ENCODE measurements at places on chromosomes 4 and X. TPM values are rescaled to one million over a fixed set of nuclear protein-coding genes. Genes with fewer than 3 reads are reported as not detected.

DNA sequence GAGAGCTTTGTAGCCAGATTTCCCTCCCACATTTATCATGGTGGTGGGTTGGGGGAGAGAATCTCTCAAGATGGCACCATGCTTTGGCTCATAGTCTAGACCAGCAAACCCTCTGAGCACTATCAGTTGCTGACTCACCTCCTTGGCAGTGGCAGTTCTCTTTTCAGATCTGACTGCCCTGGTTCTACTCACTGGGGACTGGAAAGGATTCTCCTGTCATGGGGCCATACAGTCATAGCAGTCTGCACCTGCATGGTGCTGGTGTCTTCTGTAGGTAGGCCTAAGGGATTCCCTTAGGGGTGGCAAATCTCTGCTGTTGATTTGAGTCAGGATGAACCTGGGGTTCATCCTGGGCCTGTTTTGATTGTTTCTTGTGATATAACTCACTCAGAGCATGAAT is 2.6 kb downstream of the TEX13B start:
- DNase-seq, result no peak

Gene CD40LG
- not detected for total RNA-seq

Gene DOCK11
- total RNA-seq, result 0.20 TPM

DNA sequence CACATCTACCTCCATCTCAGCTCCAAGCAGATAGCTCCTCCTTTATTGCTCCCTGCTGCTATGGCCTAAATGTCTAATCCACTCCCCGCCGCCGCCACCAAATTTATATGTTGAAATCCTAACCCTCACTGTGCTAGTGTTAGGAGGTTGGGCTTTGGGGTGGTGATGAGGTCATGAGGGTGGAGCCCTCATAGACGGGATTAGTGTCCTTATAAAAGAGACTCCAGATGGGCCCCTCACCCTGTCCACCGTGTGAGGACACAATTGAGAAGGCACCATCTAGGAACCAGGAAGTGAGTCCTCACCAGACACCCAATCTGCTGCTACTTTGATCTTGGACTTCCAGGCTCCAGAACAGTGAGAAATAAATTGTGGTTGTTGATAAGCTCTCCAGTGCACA is 13.6 kb upstream of the TBC1D14 start:
- DNase-seq, result no peak

Gene WDR17
- under 0.01 TPM for total RNA-seq

DNA sequence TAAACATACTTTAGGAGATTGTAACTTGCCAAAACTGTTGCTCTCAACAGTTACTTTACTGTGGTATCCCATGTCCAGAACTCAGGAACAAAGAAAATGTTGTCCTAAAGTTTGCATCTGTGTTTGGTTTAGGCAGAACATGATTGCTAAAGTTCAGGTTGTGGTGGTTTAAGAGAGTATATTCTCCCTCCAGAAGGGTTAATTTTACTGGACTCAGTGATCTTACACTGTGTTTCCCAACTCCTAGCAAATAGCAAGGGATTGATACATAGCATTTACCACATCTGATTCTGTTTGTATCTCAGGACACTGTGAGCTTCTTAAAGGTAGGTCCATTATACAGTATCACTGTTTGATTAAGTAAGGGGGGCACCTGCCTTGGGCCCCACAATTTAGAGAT is 13.3 kb upstream of the DCK start:
- DNase-seq, result no peak

Gene TMSB15A
- 1.1 TPM for total RNA-seq

DNA sequence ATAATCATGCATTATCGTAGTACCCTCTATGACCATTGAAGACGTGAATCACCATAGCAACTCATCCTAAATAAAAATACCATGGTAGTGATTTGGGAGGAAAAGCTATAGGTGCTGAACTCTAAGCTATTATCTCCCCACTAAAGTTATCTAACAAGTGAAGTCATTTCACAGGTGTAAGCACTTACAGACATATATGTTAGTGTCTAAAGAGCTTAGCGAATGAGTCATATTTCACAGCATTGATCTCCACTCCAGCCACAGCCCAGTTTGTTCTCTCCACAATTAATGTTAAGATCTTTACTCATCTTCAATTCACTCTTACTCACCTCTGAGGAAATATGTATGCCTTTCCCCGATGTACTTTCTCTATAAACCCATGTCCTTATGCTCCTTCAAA is 57.0 kb downstream of the DCAF8L1 start:
- no peak for DNase-seq

GRCh38 chr4:61277785-61278760 is 77.9 kb downstream of the ADGRL3 start:
- no peak for DNase-seq

- no peak for DNase-seq
Measured at GRCh38 chrX:148495176-148495575, 5.2 kb upstream of the AFF2 start.

DNA sequence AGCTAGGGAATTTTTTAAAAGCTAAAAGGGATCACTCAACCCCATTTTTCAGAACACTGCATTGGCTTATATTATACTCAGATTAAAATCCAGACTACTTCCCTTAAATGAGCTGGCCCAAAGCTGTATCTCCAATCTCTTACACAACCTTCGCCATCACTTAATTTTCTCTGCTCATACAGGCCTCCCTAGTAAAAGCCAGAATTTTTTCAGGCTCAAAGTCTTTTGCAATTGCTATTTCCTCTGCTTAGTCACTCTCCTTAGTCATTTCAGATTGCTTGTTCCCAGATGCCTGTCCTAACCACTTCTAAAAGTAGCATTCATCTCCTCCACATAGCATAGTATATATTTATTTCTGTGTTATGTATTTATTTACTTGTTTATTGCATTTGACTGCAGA is 1587.9 kb upstream of the ADGRL3 start:
- no peak for DNase-seq

Gene RP2
- 22.0 TPM for total RNA-seq

DNA sequence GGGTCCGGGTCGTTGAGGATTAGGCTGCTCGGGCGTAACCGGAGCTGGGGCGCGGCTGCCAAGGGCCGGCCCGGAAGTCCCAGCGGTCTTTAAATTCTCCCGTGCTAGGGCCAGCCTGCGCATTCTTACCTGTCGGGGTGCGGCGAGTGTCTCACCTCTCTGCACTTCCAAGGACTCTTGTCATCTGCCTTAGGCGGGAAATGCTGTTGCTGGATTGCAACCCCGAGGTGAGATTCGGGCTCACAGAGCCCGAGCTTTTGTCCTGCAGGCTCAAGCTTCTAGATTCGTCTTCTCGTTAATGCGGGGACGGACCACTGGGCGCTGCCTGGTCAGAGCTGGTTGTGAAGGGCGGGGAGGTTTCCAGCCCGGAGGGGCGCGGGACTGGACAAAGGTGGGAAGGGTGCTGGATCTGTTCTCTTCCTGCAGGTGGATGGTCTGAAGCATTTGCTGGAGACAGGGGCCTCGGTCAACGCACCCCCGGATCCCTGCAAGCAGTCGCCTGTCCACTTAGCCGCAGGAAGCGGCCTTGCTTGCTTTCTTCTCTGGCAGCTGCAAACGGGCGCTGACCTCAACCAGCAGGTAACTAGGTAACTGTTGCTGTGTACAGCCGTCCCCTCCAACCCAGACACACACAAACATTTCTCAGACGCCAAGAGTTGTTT is at the start of gene ANKRD37:
TSS of gene ANKRD37 (plus strand) at position 118 of the 662 bp plus-strand sequence. CDS start at position 201, 83 bp downstream.
- DNase-seq, result peak; percentile 53

Gene CENPVL3
- not detected for total RNA-seq

Data from lung microvascular endothelial cell (primary cell).